Renal cortical epithelial cell (primary cell): ENCODE measurements at places on chromosomes 5 and 9. TPM values are rescaled to one million over a fixed set of nuclear protein-coding genes. Genes with fewer than 3 reads are reported as not detected.

The INSYN2B gene
- 0.52 and 1.5 TPM in 2 replicates for total RNA-seq

The PCDHGA1 gene
- under 0.01 and 0.80 TPM in 2 replicates for total RNA-seq

The SPATA31C1 gene
- not detected in 2 replicates for total RNA-seq

The GPX8 gene
- total RNA-seq = 45.0 and 66.2 TPM in 2 replicates

The TMEM174 gene
- total RNA-seq = 0.15 TPM in 1 of 2 replicates, not detected in the other
